ENCODE measurements at places on chromosomes 4 and X.

- no peak for DNase-seq
Measured at GRCh38 chr4:55608591-55608990, 16.5 kb upstream of the PDCL2 start.

- DNase-seq = no peak
Measured at GRCh38 chr4:14667624-14668151, 334.6 kb upstream of the CPEB2 start.

DNA sequence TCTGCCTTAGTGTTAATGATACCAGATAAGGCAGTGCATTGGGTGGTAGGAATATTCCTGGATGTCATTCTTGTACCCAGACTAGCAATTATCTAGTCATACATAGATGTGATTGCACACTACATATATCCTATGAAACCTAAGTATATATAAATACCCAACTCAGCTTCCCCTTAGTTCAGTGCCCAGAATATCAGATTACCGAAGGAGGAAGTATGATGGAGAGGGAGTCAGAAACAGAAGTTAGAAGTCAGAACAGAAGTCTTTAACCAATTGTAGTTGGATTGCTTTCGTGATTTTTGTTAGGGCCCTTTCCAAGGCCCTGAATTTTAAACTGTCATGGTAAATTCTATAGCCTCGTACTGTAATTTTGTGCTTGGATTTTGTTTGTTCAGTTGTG, 42.9 kb downstream of the MOB1B start:
- no peak for DNase-seq

DNA sequence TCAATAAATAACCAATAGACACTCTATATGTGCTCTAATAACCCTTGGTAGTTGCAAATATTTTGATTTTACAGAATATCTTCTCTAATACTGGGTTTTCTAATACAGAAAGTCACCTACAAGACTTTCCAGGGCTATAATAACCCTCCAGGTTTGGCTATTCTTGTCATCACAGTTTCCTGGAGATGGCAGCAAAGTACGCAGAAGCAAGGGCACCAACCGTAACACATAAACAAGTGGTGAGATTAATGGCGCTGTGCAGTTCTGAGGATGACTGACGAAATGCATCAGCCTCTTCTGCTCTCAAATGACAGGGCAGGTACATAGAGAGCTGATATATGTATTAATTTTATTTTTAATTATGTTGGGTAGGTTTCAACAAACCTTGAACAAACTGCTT, 122.4 kb downstream of the C4orf33 start:
- peak; percentile 88 for DNase-seq

GRCh38 chr4:19615086-19615689, 636.5 kb upstream of the SLIT2 start:
- DNase-seq = peak; percentile 7

DNA sequence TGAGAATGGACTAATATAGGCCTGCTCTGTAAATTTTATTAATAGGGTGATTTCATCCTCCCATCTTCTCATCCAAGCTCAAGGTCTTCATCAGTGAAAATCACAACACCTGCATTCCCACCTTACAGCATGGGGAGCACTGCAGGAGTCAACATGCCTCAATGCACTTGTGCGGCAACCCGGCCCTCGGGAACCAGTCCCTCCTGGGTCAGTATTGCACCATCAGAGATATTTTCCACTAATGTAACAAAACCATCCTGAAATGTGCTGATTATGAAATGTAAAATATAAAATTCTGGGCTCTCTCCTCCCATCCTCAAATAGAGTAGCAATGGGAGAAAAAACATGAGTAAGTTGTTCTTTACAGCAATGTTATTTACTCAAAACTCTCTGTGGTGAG, 13.0 kb downstream of the USP46 start:
- no peak for DNase-seq

GRCh38 chr4:25154594-25155265, 5.5 kb downstream of the SEPSECS start:
- DNase-seq = no peak

DNA sequence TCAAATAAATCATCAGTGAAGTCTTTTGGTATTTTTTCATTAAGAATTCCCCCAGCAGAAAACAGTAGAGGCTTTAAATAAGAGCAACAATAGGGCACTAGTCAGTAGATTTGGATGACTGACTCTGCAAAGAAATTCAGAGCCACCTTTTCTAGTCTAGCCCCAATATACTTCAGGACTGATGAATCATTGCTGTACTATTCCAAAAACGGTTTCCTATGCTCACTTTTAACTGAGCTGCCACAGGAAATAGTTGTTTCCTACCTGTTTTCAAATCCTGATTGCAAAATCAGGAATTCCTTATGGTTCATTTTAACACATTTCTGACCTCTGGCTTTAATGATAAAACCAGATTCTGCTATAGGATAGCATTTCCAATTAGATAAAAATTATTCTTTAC, 171.6 kb downstream of the NR3C2 start:
- no peak for DNase-seq

GRCh38 chrX:103330681-103331288, 746 bp downstream of the TCEAL7 start:
- DNase-seq = no peak

- peak; percentile 39 for DNase-seq
Measured at GRCh38 chr4:40462326-40462725, 127.2 kb downstream of the CHRNA9 start.

- no peak for DNase-seq
Measured at GRCh38 chr4:165872461-165873297, at the start of gene TLL1. Gene TLL1 (plus strand): TSS chr4:165873237. CDS start chr4:165873905, 668 bp downstream.

DNA sequence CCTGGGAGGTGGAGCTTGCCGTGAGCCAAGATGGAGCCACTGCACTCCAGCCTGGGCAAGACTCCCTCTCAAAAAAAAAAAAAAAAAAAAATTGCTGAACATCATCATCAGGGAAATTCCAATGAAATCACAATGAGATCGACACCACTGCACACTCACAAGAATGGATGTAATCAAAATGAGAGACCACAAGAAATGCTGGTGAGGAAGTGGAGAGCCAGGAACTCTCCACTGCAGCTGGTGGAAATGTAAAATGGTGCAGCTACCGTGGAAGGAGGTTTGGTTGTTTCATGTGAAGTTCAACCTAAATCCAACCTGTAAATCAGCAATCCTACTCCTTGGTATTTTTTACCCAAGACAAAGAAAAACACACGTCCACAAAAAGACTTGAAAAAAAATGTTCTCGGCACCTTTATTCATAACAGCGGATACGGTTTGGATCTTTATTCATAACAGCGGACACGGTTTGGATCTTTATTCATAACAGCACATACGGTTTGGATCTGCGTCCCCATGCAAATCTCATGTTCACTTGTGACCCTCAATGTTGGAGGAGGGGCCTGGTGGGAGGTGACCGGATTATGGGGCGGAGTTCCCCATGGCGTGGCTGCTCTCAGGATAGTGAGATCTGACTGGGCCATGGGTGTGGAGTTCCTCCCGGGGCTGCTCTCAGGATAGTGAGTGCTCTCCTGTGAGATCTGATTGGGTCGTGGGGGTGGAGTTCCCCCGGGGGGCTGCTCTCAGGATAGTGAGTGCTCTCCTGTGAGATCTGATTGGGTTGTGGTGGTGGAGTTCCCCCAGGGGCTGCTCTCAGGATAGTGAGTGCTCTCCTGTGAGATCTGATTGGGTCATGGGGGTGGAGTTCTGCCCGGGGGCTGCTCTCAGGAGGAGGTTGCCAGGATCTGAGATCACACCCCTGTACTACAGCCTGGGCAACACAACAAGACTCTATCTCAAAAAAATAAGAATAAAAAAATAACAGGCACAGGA, 7.7 kb downstream of the GAK start:
- no peak for DNase-seq

- DNase-seq = no peak
Measured at GRCh38 chr4:99886146-99886545, 8.1 kb downstream of the LAMTOR3 start.

- DNase-seq = no peak
Measured at GRCh38 chr4:6169239-6169638, 31.1 kb downstream of the JAKMIP1 start.

GRCh38 chr4:15007201-15007600, 4.9 kb downstream of the CPEB2 start:
- DNase-seq = no peak

DNA sequence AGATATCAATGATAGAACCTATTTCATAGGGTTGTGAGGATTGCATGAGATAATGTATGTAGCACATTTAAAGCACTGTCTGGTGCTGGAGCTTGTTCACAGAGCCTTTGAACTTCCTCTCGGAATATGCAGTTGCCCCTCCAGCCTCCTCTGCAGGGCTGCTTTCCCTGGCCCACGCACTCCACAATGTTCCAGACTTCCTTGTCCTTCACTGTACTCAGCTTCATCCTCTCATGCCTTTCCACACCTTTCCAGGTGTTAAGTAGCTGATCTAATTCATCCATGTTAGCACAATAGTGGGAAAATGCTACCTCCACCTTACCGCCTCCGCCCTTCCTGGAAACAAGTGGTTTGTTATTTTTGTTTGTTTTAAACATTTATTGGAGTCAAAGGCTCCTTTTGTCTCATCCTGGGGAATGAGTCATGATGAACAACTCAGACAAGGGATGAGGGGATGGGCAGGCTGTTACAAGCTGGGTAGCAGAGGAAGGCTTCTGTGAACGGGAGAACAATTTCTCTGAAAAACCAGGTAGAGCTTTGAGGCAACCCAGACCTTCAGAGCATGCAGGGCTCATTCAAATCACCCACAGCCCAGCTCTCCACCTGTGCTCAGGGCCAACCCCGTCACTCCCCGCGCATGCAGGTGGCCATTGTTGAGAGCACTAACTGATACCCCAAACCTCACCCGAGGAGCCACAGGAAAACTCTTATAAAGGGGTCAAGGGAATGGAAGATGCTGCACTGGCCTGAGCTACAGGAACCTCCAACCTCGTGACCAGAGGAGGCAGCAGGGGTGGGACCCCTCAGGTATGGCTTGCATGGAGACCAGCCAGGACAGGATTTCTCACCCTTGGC, 84.9 kb upstream of the TBL1X start:
- peak; percentile 6 for DNase-seq

GRCh38 chr4:79915246-79915645, 157.8 kb downstream of the ANTXR2 start:
- no peak for DNase-seq

- DNase-seq = no peak
Measured at GRCh38 chr4:92231511-92231910, 72.3 kb upstream of the GRID2 start.

DNA sequence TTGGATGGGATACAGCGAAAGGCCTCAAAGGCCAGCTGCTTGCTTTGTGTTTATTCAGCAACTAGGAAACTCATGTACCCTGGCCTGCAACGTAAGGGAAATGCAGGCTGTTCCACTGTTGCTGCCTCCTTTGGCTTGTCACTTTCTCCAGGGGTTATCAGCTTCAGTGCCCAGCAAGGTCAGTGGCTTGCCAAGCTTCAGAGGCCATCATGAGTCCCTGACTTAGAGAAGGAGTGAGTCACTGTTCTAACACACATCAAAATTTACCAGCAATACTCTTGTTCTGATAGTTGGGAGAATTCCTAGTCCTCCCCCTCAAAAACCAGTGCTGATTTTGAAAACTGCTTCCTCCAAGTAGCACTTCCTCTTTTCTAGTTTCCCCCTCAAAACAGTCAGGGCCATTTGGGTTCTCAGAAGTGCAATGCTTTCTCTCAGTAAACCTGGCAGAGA, 250.8 kb downstream of the ARHGAP24 start:
- DNase-seq = no peak

DNA sequence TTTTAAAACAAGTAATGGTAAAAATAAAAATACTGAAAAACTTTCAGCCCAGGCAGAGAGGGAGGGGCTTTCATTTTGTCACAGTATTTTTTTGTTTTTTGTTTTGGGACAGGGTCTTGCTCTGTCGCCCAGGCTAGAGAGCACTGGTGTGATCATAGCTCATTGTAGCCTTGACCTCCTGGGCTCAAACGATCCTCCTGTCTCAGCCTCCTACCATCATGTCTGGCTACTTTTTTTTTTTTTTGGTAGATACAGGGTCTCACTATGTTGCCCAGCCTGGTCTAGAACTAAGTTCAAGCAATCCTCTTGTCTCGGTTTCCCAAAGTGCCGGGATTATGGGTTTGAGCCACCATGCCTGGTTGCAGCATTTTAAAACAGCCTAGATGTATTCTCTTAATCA, 40.8 kb upstream of the FAT1 start:
- DNase-seq = no peak

GRCh38 chr4:150087006-150087405, 8.8 kb downstream of the DCLK2 start:
- no peak for DNase-seq

- no peak for DNase-seq
Measured at GRCh38 chrX:97806238-97806637, 922.5 kb downstream of the RPA4 start.

GRCh38 chr4:101730291-101731117, 60.0 kb upstream of the BANK1 start:
- peak; percentile 55 for DNase-seq

DNA sequence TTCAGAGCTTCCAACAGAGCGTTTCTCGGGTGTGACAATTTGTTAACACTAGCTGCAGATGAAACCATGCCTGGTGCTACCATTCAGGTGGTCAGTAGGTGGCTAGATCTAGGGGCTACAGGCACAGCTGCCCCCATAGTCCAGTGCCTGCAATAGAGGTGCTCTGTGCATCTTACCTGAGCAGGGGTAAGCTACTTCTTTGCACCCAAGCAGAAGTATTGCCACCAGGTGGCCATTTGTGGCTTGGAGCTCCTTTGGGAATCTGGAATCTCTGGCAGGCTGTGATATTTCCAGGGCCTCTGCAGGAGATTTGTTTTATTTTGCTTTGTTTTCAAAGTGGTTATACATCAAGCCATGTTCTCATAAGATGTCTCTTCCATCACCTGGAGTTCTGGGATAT, 170.7 kb upstream of the PUDP start:
- no peak for DNase-seq

- DNase-seq = peak; percentile 47
Measured at GRCh38 chr4:20809812-20810211, 109.6 kb downstream of the PACRGL start.

- DNase-seq = no peak
Measured at GRCh38 chr4:106287353-106287969, 28.5 kb downstream of the TBCK start.

- DNase-seq = no peak
Measured at GRCh38 chr4:113052379-113052951, 3.0 kb downstream of the ANK2 start.

DNA sequence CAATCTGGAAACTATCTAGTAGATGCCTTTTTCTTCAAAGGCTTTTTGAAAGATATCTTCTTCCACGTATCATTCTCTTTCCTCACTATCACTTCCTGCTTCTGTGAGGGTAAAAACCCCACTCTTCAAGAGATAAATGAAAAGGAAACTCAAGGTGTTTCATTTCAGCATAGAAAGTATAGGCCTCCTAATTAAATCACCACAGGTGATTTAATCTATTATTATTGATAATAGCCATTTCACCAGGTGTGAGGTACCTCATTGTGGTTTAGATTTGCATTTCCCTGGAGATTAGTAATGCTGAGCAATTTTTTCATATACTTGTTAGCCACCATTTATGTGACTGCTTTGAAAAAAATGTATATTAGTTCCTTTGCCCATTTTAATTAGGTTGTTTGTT, 92.0 kb upstream of the EMCN start:
- DNase-seq = peak; percentile 46
